Peyer's patch (tissue), 4 donors: ENCODE measurements at places on chromosomes 13 and 19. TPM values are rescaled to one million over a fixed set of nuclear protein-coding genes. Genes with fewer than 3 reads are reported as not detected.

Gene SH2D3A
- 43.7 TPM for total RNA-seq

Gene RFPL4AL1
- total RNA-seq, result not detected

Gene ATG4D
- 169 TPM for total RNA-seq

Gene EPSTI1
- total RNA-seq, result 8.8 TPM

Gene BCAM
- total RNA-seq, result 39.8 TPM

DNA sequence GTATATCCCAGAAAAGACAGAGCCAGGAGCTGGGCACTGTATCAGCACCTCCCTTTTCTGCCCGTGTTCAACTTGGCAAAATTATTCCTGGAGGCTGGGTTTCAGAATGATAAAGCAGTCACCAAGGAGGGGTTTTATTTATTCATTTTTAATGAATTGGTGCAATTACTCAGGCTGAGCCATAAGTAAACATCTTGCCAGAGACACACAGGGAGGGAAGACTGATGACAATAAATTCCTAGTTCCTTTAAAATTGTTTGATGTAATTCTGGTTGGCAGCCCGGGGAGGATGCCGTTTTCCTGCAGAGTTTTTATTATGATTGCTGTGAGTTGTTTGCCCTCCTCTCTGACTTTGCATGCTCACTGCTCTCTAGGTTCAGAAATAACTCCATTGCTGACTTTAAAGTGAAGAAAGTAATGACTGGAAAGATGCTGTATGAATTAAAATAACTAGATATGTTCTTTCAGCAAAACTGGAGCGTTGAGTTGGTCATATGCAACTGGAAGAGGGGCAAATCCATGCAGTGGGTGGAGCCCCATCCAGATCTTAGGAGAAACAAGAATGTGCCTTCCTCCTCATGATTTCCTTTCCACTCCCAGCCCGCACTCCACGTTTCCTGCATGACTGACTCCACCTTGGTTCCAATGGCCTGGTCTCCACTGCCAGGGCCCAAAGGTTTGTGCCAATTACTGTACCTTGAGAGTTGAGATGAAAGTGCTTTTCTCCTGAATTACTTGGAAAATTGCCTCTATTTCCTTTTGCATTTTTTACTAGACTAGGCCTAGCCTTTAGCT, 182.1 kb downstream of the RFC3 start:
- no peak for DNase-seq

DNA sequence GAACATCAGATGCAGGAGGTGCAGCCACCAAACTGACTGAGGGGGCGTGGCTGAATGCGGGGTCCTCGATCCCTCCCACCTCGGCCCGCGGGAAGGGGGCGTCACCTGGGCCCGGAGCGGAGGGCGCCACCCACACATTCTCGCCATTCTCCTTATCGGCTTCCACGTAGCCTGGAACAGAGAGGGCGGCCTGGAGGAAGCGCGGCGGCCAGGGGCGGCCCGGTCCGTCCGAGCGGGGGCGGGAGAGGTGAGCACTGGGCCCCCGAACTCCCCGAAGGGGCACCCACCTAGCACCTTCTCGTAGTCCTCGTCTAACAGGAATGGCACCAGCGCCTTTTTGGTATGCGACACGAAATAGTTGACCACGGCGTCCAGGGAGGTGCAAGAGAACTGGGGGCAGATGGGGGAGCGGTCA, 11.8 kb downstream of the STAP2 start:
- DNase-seq, result no peak

Gene SRRM5
- total RNA-seq, result 2.5 TPM

GRCh38 chr13:25167382-25168174, 4.5 kb downstream of the AMER2 start:
- no peak for DNase-seq

DNA sequence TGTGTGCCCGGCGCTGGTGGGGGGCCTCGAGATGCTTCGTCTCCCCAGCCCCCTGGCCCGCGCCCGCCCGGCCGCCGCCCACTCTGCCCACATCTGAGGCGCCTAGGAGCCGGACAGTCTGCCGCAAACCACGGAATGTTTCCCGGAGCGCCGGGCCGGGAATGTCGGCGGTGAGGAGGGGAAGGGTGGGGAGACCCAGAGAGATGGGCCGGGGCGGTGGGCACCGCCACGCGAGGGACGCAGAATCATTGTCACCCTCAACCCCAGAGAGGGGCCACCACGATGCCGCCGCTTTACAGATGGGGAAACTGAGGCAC, 46.1 kb upstream of the NFIC start:
- DNase-seq, result no peak

DNA sequence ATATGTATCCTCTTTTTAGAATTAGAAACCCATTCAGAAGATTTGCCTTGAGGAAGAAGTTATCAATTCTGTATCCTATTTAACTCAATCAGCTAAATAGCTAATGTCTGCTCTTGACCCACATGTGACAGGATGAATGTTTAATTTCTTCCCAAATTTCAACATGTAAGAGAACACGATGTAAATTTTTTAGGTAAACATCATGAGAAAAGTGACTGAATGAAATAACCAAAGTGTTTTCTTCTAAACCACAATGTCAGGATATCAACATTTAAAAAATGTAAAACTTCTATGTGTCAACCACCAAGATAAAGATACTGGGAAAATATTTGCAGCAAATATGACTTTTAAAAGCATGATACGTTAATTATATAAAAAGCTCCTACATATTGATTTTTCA, 302.4 kb downstream of the DCT start:
- no peak for DNase-seq

GRCh38 chr19:35940078-35940775, 4.1 kb downstream of the LRFN3 start:
- DNase-seq, result no peak

GRCh38 chr19:17483605-17484002, 13.3 kb downstream of the SLC27A1 start:
- DNase-seq, result no peak

Gene MIA
- total RNA-seq, result not detected

DNA sequence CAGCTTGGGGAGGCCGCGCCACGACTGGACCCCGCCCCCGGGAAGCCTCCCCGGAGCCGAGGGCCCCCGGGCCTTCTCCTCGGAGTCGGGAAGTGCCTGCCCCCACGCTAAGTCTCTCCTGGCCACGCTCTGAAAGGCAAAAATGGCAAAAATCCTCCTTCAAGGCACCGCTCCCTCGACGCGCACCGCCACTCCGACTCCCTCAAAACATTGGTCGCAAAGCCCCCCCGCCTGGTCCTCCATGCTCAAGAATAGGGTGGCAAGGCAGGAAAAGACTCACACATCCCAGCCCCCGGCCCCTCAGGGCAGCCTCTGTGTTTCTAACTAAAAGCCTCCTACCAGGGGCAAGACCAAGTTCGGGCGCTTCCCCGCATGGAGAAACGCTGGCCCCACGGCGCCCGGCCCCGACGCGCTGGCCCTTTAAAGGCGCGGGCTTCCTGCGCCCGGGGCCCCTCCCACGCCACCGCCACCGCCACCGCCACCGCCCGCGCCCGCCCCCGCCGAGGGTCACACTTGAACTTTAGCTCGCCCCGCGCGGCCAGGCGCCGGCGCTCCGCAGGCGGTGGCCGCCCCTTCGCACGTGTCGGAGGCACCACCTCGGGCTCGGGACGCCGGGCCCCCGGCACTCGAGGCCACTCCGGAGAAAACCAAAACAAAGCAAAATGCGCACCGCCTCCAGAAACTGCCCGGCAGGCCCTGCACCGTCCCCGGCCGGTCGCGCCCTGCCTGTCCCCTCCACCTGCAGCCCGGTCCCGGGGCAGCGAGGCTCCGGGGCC, 1.9 kb downstream of the FOXO1 start:
- DNase-seq, result peak; percentile 84
